ENCODE measurements at places on chromosomes 4 and X.

DNA sequence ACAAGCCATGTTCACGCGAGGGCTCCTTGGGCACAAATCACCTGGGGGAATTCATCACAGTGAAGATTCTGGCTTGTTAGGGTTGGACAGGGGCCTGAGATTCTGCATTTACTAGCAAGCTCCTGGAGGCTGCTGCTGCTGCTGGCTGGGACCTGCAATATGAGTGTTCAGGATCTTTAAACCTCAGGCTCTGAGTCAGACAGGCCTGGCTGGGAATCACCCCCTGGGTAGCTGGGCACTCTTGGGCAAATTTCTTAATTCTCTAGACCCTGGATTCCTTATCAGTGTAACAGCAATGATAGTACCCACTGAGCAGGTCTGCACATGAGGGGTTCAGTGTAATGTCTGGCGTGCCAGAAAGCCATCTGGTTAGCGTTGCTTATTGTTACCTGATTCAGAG, 101.5 kb downstream of the DHX15 start:
- DNase-seq, result no peak

- no peak for DNase-seq
These were observed 4.5 kb upstream of the WWC2 start for GRCh38 chr4:183094393-183095198.

DNA sequence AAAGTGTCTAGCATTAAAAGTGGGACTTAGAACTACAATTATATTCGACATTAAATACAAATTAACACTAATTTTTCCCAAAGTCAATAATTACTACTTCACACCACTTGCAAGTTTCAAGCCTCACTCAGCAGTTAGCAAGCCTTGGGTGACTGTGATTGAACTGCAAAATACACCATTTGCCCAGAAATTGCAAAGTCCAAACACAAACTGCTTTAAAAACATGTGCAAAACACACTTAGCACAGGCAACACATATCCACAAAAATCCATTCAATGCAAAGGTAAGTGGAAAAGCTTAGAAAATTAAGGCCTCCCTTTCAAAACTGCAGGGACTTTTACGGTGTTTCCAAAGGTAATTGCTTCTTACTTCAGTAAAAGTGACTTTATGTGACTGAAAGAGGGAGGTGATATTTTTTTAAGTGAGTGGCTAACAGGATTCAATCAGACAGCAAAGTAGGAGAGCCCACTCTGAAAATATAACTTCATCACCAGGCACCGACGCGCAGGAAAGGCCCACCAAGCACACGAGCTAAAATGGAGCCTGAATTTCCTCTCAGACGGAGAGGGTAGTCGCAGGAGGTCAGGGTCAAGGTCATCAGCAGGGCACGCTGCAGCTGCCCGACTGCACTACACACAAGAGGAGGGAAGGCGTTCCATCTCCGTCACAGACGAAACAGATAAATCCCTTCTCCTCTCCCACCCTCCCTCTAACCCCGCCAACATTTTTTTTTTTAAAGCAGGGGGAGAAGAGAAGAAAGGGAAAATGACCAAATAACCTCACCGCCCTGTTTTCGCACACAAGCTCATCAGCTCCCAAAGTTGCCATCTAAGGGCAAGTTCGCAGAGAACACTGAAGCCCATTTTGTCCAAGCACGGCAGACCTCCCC, 3.1 kb downstream of the ZNF827 start:
- no peak for DNase-seq

- no peak for DNase-seq
These were observed 37.4 kb downstream of the RUFY3 start for GRCh38 chr4:70759126-70759525.

DNA sequence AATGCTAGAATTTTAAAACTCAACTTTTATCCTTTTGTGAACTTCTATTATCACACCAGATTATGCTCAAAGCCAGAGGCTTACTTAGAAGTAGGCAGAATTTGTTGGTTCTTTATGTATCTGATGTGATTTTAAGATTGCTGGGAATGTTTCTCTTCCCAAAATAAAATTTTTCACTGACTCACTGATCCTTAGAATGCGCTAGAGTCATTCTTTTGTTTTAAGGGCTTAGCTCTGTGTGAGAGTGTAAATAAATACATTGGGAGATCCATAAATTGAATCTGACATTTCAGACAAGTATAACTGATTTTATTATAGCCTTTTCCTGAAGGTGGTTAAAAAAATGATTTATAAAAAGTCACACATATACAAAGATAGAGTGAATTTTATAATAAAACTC, 101.3 kb downstream of the LARP1B start:
- no peak for DNase-seq

DNA sequence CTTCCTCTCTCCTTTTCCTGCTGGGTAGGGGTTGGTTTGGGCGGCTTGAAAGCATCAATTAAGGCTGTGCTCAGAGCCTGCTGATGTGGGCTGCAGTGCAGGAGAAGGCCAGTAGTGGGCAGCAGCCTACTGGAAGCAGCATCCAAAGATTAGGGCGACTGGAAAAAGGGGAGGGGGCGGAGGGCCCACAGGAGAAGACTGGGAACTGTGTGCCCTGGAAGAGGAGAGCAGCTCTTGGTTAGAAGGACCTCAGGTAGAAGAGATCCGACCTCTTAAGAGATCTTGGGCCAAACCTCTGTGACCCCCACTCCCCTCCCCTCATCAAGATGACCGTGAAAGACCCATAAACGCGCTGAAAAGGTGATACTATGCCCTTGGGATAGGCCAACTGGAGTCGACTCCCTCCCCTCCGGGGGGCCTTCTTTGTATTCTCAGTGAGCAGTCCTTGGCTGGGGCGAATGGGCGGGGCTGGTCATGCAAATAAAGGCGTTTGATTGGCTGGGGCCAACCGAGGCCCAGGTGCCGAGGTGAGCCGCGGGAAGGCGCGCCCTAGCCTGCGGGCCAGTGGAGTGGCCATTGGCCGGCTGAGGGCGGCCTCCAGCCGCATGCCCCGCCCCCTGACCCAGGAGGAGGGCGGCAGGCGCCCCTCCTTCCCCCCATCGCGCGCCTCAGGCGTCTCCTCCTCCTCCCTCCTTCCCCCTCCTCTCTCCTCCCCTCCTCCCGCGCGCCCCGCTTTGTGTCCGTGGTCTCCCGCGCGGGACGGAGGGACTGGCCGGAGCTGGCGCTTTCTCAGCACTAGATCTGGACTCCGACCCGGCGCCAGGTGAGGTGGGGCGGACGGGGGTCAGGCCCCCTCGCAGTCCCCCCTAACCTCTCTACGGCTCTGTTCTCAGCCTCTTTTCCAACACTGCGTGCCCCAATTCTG, 10.1 kb downstream of the DLG3 start:
- DNase-seq, result peak; percentile 90

DNA sequence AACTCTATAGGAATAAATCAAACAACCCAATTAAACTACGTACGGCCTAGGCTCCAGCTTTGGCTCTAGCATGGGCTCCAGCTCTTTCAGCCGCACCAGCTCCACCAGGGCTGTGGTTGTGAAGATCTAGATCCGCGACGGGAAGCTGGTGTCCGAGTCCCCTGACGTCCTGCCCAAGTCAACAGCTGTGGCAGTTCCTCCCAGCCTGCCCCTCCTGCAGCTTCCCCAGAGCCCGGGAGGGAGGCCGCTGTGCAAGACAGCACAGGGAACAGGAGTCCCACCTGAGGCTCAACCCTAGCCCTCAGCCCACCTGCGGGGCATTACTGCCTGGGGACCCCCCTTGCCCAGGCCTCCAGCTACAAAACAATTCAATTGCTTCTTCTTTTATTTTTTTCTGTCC, 2680.3 kb downstream of the PCDH7 start:
- DNase-seq, result no peak

DNA sequence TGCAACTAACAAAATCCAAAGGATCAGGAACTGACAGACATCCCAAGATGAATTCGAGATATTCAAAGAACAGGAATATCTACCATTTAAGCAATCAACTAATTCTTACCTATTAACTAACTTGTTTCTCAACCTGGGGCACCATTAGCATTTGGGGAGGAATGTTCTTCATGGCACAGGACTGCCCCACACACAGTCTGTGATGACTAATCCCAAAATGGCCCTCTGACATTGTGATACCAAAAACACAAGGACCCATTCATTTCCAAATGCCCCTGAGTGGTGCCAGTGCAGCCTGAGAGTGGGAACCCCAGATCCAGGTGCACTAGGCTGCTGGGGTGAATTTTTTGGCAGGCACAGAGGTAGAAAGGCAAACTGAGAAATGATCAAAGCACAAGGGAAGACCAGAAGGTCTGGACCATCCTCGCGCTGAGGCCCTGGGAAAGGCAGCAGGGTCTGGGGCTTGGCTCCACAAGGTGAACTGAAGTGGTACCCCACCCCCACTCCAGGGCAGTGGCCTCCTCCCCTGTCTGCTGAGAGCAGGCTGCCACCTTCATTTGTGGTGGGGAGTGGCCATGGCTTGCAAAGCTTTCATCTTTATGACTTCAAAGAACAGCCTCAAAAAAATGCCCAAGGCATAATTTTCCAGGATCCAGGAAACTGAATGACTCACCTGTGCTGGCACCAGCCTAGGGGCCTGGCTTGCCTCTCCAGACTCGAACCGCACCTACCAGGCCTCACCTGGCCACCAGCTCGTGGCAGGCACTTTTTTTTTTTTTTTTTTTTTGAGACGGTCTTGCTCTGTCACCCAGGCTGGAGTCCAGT, 122.4 kb downstream of the BCOR start:
- peak; percentile 25 for DNase-seq

- no peak for DNase-seq
These were observed 27.6 kb upstream of the INTU start for GRCh38 chr4:127604949-127605709.

GRCh38 chrX:2447484-2447883, 53.3 kb downstream of the DHRSX start:
- DNase-seq, result no peak

GRCh38 chrX:107348051-107348450, 101.4 kb upstream of the FRMPD3 start:
- DNase-seq, result no peak

DNA sequence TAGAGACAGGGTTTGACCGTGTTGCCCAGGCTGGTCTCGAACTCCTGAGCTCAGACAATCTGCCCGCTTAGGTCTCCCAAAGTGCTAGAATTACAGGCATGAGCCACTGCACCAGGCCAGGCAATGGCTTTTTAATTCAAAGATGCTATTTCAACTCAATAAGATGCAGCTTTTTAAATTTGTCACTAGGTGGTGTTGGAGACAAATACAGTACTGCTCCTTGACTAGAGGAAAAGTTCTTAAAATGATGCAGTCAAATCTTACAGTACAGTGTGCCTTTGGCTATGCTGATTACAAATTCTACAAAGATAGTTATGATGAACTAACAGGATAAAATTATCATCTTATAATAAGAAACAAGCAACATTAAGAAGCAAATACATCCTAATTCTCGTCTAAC, 441.1 kb downstream of the KCNIP4 start:
- DNase-seq, result no peak

DNA sequence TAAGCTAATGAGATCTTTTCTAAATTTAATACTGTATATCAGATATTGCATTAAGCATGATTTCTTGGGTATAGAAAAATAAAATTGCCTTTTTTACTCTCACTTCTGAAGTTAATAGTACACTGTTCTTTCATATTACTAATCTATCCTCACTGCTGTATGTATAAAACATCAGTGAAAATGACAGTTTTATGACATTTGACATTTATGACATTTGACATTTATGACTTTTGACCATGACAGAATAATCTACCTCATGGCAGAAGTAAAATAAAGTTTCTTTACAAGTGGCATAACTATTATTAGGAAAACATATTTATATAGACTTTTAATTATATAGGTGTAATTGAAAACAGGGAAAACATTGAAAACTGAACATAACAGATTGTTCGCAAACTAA, 13.3 kb downstream of the GRID2 start:
- no peak for DNase-seq

- no peak for DNase-seq
These were observed 200.7 kb downstream of the SOWAHB start for GRCh38 chr4:76697129-76697803.

DNA sequence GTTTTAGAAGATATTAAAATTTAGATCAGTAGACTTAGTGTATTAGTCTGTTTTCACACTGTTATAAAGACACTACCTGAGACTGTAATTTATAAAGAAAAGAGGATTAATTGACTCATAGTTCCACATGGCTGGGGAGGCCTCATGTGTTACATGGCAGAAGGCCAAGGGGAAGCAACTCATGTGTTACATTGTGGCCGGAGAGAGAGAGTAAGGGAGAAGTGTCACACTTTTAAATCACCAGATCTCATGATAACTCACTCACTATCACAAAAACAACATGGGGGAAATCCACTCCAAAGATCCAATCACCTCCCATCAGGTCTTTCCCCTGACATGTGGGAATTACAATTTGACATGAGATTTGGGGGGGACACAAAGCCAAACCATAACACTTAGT, 1159.7 kb upstream of the PCDH7 start:
- DNase-seq, result no peak

GRCh38 chr4:127578491-127578890, 54.3 kb upstream of the INTU start:
- DNase-seq, result no peak

GRCh38 chr4:183995570-183995969, 90.5 kb downstream of the STOX2 start:
- no peak for DNase-seq

DNA sequence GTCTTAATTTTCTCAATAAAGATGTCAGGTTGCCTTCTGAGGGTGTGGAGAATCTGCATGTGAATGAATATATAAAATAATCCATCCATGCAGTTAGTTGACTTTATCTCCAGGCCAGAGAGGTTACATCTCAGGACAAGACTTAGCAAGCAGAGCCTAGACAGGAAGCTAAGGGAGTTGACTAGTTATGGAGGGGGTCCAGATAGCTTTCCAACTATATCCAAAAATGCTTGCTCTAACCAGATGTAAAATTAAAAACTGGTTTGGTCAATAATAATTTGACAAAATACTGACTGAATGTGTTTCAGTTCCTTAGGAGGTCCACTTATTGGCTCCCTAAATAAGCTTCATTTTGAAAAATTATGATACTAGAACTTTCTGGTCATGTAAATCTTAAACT, 101.4 kb downstream of the PAPSS1 start:
- no peak for DNase-seq

DNA sequence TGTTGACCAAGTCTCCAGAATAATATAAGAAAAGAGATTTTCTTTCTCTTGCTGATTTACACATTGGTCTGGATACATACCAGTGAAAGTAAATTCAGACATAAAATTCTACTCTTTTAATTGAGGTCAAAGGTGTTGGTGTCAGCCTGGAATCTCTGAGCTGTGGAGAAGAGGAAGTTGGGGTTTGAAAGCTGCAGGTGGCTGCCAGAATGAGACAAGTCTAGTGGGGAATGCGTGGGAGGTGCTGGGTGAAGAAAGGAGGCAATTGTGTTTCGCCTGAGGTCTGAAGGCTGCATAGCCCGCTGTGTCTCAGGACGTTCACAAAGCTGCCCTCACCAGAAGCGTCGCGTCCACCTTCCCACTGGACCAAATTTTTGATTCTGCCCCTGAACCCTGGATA, 31.2 kb downstream of the PHEX start:
- DNase-seq, result no peak

- no peak for DNase-seq
These were observed 129.3 kb downstream of the SLIT2 start for GRCh38 chr4:20381005-20381404.

GRCh38 chr4:99024481-99025275, 29.2 kb downstream of the METAP1 start:
- no peak for DNase-seq

GRCh38 chr4:48262926-48263325, 6.7 kb downstream of the TEC start:
- DNase-seq, result no peak

- no peak for DNase-seq
These were observed 44.8 kb downstream of the PPP2R2C start for GRCh38 chr4:6427439-6428090.
